AG09309 (cell line): ENCODE measurements at places on chromosomes 16 and 17.
A peak's percentile ranks its signal among the peaks of the same experiment; 100 is the strongest.

GRCh38 chr17:75640556-75641119 lies 7.4 kb downstream of the SMIM5 start:
- no peak for DNase-seq

DNA sequence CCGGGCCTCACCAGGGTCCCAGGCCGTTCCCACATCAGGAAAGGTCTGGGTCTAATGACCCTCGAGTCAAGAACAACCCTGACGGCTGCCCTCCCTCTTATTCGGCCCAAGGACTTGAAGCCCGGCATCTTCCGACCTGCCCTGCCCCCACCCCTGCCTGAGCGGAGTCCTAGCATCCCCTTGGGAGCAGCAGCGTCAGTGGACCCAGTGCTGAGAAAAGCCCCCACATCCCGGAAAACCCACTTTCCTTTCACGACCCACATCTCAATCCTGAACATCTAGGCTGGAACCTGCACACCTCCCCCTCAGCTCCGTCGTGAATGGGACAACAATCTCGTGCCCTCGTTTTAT lies 769 bp downstream of the TMEM88 start:
- no peak for DNase-seq

DNA sequence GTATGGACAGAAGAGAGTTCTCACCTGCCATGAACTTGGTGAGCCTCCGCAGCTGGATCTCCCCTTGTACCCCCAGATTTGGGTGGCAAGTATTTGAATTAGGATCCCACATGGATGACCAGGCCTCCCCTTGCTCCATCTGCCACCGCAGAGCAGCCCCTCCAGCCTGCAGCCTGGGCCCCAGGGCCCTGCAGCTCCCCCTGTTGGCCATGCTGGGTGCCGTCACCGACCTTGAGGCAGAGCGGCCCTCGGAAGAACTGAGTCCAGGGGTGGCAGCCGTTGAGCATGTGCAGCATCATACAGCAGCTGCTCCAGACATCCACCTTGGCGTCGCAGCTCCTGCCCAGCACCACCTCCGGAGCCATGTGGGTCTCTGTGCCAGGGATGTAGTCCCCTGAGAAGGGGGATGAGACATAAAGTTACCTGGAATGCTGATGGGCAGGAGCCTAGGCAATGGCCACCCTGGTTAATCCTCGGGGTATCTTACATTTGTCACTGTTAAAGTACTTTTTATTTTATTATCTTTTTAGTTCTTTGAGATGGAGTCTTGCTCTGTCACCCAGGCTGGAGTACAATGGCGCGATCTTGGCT lies 9.0 kb upstream of the SPATA32 start:
- no peak for DNase-seq

- no peak for DNase-seq
Measured at GRCh38 chr17:57644326-57644725, 100.8 kb downstream of the CCDC182 start.

- DNase-seq, result no peak
Measured at GRCh38 chr17:39973496-39973895, 7.1 kb upstream of the PSMD3 start.

DNA sequence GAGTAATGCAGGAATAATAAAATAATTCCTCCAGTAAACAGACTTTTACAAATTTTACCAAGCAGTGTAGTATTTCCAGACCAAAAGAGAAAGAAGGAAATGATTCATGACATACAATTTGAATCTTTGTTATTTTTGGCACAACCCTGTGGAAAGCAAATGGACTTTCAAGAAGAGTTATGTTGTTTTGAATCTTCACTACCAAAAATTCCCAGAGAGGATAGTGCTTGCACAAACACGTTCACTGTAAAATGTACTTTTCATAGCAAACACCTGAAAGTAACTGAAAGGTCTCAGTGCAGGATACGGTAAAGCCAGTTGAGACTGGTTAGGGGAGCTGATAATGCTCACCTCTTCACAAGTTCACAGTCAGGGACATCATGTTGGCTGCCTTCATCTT lies 107.1 kb downstream of the USP22 start:
- peak; percentile 37 for DNase-seq

DNA sequence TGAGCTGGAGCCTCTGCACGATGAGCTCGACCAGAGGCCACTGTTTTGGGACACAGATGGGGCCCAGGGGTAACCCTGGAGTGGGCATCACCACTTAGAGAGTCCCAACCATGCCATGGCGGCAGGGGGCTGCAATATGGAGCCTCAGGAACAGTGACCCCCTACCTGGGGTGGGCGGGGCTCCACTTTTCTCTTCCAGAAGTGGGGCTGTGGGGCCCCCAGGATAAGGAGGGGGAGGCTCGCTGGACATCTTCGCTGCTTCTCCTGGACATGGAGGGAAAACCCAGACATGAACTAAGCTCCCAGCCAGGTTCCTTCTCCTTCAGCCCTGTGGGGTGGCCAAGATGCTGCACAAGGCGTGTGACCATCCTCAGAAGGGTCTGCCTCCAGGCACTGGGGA lies 24.7 kb downstream of the CDIP1 start:
- no peak for DNase-seq

GRCh38 chr17:63838631-63839171 lies 3.8 kb downstream of the SMARCD2 start:
- DNase-seq, result peak; percentile 14

DNA sequence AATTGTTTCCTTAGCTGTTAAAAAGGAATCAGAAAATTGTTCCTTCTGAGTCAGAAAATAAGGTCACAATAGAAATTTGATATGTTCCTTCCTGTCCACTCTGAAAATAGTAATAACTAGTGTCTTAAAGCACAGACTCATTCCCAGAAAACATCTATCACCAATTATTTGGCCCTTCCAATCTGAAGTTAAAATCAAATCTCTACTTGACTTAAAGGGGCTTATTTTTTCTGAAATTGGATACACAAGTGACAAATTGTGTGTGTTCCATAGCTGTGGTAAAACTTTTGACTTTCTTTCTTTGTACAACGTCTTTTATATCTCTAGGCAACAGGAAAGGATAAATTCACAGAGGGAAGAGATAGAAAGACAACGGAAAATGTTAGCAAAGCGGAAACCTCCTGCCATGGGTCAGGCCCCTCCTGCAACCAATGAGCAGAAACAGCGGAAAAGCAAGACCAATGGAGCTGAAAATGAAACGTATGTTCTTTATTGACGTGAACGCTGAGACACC lies 54.5 kb upstream of the MRC2 start:
- no peak for DNase-seq

DNA sequence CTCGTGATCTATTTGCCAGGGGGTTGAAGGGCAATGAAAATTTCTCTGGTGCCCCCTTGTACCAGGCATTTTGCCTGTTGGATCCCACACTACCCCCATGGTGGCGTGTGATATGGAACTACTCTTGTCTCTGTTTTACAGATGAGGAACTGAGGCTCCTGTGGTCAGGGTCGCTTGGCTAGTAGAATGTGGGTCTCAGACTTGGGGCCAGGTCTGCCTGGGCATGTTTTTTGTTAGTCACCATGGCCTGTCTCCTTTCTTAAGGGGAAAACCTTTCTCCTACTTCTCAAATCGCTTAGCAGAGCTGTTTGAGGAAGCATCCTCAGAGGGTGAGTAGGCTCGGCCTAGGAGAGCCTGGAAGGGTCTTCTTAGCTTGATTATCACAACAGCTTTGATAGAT lies 51.2 kb downstream of the CLEC16A start:
- no peak for DNase-seq

GRCh38 chr16:50861451-50861850 lies 119.6 kb downstream of the CYLD start:
- no peak for DNase-seq

DNA sequence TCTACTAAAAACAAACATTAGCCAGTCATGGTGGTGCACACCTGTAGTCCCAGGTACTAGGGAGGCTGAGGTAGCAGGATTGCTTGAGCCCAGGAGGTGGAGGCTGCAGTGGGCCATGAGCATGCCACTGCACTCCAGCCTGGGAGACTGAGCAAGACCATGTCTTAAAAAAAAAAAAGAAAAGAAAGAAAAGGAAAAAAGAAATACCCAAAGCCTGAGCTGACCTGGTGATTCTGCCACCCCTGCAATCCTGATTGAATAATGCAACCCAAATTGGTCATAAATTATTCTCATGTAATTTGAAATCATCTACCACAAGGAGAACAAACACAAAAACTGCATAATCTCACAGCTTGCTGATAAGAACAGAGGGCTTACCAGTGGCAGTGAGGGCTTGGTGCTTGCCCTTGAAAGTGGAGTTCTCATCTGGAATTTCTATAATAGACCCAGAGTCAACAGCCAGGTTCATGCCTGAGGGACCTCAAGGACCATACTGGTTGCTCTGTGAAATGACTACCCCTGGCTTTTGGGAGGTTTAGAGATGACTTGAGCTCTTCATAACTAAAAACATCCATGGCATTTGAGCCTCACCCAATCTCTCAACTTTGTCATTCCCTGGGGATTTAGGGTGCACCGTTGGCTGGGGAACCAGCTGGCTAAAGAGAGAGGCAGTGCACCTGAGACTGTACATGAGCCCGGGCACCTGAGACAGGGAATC lies 35.4 kb upstream of the TMC5 start:
- no peak for DNase-seq

DNA sequence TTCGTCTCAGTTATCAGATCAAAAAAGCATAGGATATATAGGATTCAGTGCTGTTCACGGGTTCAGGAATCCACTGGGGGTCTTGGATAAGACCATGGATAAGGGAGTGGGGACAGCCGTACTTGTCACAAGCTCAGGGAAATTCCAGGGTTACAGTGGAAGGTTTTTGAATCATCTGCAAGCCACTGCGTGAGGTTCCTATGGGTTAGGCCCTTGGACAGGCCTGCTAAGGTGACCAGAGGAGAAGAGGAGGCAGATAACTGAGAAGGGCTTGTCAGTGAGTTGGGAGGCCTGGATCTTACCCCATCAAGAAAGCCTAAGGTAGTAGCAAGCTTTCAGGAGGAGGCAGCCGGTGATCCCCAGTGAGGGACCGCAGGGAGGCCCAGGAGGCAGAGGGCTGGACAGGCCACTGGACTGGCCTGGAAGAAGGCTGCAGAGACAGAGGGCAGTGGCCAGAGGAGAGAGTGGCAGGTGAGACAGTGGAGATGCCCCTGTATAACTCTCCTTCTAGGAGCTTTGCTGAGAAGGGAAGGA lies 27.3 kb downstream of the NGFR start:
- DNase-seq, result no peak

GRCh38 chr17:4632581-4632920 lies 8.9 kb downstream of the ALOX15 start:
- no peak for DNase-seq

- DNase-seq, result no peak
Measured at GRCh38 chr17:76171706-76172105, 30.7 kb upstream of the FOXJ1 start.

DNA sequence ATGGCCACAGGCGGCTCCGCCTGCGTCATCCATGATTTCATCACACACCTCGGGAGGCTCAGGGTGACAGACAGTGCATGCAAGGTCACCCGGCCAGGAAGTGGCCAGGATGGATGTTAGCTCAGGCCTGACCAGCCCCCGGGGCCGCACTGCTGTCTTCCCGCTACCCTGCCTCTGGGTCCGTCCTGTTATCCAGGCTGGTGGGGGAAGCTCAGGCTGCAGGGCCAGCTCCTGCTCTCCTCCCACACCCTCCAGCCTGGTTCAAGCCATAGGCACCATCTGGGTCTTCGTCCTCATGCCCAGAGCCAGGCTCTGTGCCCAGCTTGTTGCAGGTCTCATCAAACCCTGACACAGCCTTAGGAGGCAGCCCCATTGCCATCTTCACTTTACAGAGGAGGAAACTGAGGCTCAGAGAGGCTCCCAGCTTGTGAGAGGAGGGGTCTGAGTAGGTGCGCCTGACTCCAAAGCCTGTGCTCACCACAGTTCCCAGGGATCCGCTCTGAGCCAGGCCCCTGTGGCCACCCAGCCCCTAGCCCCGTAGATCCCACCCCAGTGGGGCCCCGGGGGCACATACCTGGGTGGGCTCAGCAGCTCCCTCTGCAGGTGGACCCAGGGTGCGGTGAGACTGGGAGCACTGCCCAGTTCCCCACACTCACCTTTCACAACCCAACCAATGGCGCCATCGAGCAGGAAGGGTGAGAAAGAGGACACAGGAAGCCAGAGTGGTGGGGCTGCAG lies 412 bp upstream of the ADGRG3 start:
- DNase-seq, result no peak

DNA sequence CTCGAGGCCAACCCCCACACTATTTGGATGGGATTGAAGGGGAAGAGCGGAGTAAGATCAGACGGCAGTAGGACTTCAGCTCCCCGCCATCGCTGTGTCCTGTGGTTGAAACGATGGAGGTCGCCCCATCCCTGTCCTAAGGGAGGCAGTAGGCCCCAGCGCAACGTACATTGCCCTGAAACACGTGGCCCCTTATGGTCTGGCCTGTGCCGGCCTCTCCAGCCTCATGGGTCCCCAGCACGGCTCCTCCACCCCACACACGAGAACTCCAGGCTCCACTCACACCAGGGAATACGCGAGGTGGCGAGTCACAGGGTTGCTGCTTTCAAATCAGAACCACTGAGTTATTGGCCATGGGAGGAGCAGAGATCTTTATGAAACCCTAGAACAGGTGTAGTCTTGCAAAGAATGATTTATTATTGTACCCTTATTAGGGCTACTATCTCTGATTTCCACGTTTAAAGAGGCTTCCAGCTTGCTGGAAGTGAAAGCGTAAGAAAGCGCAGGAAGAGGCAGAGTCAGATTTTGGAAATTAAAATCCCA lies 669 bp upstream of the DCTPP1 start:
- no peak for DNase-seq

- no peak for DNase-seq
Measured at GRCh38 chr16:70430667-70431536, 8.0 kb downstream of the ST3GAL2 start.

DNA sequence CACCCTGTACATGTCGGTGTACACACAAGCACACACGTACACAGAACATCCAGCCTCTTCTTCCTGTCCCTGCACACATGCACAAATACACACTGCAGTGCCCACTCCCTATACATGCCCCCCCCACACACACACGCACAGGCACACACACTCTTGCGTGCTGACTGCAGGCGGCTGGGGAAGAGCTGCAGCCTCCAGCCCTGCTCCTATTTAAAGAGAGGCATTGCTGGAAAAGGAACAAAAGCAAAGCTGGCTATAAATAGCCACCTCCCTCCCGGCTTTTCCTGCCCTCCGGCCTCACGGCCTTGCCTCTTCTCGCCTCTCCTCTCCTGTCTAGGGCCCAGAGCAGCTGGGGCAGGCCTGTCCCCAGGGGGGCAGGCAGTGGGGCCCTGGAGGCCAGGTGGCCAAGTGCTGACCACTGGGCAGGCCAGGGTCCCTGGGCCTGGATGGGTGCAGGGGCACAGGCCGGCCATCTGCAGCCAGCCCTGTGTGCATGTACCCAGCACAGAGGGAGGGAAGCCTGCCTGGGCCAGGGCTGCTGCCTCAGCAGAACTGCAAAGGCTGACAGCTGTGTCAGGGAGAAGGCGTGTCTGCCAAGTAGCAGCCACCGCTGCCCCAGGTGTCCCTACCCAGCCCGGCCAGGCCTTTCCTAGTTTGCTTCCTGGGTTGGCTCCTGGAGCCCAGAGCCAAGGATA lies 25.4 kb downstream of the RTN4RL1 start:
- no peak for DNase-seq

DNA sequence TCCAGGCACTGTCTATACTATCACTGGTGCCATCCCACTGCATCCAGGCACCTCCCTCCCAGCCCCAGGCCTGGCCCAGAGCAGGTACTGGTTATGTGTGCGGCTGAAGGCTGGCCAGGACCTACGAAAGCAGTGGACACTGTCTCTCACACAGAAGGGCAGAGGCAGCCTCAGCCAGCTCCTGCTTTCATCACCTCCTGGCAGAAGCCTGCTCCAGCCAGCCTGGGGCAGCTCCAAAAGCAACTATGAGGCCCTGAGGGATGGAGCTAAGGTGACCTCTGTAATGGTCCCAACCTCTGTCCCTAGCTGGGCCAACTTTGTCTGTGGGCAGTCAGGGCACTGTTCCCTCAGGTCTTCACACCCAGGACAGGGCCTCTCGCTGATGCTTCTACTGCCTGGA lies 18.8 kb downstream of the HSD11B2 start:
- DNase-seq, result no peak
